Daoy (cell line): ENCODE measurements at places on chromosomes 1 and 21.
A peak's percentile ranks its signal among the peaks of the same experiment; 100 is the strongest.

GRCh38 chr1:203135636-203136305 lies 8.2 kb downstream of the ADORA1 start:
- DNase-seq, result peak; percentile 69

- DNase-seq, result peak; percentile 38
Measured at GRCh38 chr1:151790940-151791651, 796 bp upstream of the TDRKH start.

DNA sequence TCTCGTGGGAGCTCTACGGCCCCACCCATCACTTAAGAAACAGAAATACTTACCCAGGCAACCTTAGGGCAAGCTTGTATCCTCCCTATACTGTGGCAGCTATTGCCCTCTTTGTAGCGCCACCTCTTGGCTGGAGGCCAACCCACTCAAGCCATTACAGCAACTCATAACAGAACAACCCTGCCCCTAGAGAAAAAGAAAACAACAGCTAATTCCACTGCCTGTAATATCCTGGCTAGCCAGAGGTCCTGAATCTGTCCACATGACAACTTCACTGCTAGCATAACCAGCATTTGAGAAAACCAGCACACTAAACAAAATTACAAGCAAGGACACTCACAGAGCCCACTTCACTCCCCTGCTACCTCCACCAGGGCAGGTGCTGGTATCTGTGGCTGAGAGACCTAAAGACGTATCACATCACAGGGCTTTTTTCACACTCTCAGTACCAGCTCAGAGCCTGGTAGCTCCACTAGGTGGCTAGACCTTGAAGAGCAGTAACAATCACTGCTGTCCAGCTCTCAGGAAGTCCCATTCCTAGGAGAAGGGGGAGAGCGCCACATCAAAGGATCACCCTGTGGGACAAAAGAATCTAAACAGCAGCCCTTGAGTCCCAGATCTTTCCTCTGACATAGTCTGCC lies 14.5 kb upstream of the MX1 start:
- DNase-seq, result peak; percentile 27

- DNase-seq, result no peak
Measured at GRCh38 chr1:234401658-234402057, 28.4 kb downstream of the COA6 start.

GRCh38 chr21:39004634-39005501 lies 178.4 kb downstream of the PSMG1 start:
- DNase-seq, result peak; percentile 35

DNA sequence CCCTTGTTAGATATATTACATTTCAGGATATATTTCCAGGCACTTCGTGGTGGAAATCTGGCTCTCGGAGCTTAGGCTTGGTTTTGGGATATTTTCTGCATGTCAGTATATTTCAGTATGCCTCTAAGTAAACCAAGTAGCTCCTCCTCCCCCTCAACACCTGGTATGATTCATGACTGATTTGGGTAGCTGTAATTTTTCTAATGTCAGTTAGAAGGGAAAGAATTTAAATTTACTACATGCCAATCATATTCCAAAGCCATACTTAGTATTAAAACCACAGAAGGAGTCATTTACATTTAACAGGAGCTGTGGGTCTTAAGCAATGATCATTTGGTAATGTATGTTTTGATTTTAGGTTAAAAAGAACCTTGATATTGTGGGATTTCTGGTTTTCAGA lies 40.6 kb downstream of the ST6GALNAC3 start:
- no peak for DNase-seq

- no peak for DNase-seq
Measured at GRCh38 chr1:113940365-113941244, 11.5 kb downstream of the HIPK1 start.
